Endothelial cell of umbilical vein (primary cell): ENCODE measurements at places on chromosomes 6 and 20. TPM values are rescaled to one million over a fixed set of nuclear protein-coding genes. Genes with fewer than 3 reads are reported as not detected.

DNA sequence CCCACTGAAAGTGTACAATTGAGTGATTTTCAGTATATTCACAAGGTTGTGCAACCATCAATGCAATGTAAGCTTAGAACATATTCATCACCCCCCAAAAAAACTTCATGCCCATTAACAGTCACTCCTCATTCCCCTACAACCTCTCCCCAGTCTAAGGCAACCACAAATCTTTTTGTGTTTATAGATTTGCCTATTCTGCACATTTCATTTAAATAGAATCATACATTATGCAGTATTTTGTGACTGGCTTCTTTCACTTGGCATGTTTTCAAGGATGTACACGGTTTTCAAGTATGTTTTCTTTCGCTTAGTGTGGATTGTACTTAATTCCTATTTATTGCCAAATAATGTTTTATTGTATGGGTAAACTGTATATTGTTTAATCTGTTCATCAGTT lies 329.3 kb upstream of the RNF24 start:
- no peak for DNase-seq

GRCh38 chr20:17783671-17784070 lies 83.9 kb downstream of the BANF2 start:
- DNase-seq, result no peak

DNA sequence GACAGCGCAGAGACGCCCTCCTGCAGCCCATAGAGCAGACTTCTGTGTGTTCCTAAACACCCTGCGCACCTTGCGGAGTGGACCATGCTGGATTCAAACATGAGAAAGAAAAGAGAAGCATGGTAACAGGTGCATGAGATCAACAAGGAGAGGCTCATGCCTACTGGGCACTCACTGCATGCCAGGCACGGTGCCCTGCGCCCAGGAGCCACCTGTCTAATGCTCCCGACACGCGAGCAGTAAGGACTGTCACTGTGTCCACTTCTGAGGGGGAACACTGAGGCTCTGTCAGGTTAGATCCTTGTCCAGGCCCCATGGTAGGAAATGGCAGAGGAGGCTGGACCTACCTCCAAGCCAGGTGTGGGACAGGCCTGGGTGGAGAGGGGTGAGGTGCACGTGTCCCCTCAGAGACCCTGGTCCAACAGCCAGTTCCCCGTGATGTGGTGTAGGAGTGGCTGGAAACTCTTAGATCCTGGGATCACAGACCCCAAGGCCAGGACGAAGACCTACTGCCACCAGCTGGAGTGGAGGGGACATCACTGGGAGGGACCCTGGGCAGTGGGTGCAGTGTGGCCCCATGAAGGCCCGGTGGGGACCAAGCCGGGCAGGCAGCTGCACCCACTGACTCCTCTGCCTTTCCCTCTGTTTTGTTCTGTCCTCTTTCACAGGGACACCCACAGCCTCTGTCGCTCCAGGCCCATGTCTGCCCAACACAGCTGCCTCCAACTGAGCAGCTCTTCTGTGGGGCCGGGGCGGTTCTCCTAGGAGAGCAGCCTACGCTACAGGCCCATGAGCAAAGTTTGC lies 29.5 kb downstream of the ZBP1 start:
- no peak for DNase-seq

DNA sequence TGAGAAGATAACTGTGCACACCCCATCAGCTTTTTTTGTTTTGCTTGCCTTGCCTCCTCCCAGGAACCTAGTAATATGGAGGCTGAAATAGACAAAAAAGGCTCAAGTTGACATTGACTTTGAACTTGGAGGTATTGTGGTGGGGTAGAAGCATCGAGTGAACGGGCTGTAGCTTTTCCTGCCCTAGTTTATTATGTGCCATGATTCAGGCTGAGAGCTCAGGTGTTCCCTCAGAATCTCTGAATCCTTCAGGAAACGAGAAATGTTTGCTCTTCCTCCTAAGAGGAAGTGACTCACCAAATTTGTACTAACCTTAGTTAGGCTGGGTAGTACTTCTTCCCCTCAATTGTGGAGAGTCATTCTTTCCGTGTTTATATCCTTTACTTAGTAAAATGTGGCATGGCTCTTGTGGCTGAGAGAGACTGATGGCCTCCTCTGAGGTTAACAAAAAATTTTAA lies 98.8 kb downstream of the SASH1 start:
- DNase-seq, result peak; percentile 92

- DNase-seq, result no peak
Measured at GRCh38 chr6:24522228-24523176, 27.7 kb downstream of the ALDH5A1 start.

DNA sequence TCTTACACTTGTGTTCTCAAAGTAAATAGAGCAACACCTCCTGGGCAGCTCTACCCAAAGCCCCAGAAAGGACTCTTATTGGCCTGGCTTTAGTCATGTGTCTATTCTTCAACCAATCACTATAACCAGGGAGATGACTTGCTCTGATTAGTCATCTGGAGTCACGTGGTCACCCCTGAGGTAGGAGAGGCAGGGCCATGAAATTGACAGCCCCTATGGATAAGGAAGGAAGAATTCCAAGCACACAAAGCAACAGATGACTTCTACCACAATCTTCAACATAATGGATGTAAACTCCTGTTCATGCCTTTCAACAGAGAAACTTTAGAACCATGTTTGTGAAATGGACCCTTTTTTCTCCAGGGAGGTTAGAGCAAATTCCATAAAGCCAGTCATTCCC lies 24.6 kb upstream of the EYA2 start:
- no peak for DNase-seq

- DNase-seq, result no peak
Measured at GRCh38 chr20:32909451-32909850, 50.7 kb downstream of the EFCAB8 start.

DNA sequence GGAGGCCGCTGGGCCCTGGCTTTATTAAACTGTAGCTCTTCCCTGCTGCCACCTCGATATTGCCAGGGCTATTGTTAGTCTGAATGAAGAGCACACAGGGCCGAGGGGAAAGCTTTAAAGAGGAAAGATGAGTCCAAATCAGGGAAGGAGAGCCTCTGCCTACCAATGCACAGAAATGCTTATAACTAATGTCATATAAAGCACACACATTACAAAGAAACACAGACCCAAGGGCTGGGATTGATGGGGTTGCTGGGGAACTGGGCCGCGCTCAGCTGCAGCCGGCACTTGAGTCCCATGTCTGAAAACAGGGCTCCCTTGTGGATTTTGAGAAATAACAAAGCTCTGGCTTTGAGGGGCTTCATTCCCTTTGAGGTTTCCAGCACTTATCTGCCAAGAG lies 232.6 kb downstream of the CD83 start:
- no peak for DNase-seq

DNA sequence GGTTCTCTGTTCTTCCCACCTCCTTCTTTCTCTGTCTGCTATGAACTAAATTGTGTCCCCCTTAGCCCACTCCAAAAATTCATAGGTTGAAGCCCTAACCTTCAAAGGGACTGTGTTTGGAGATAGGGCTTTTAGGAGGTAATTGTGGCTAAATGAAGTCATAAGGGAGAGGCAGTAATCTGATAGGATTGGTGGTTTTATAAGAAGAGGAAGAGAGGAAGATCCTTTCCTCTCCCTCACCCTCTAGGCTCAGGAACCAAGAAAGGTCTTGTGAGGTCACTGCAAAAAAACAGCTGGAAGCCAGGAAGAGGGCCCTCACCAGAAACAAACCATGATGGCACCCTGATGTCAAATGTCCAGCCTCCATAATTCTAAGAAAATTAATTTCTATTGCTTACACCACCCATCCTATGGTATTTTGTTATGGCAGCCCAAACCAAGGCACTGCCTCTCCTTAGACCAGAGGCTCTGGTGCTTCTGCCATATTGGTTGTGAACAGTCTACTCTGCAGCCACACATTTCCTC lies 135.1 kb upstream of the COL21A1 start:
- DNase-seq, result no peak

- no peak for DNase-seq
Measured at GRCh38 chr6:52752310-52752709, 11.0 kb downstream of the GSTA2 start.

DNA sequence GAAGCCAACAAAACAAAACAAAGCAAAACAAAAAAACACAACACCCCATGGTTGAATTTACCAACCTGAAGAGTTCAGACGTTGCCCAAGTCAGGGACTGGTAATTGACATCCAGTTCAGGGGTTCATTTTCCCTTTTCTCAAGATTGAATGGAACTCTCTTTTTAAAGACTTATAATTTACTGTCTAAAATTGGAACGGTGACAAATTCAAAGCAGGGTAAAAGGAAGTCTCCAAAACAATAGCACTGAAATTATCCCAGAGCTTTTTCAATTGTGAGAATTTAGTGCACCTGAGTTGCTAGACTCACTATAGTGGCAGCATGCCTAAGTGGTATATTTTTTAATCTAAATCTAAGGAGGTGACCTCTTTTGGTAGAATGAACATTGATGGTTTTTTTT lies 90.9 kb upstream of the PREP start:
- peak; percentile 57 for DNase-seq

DNA sequence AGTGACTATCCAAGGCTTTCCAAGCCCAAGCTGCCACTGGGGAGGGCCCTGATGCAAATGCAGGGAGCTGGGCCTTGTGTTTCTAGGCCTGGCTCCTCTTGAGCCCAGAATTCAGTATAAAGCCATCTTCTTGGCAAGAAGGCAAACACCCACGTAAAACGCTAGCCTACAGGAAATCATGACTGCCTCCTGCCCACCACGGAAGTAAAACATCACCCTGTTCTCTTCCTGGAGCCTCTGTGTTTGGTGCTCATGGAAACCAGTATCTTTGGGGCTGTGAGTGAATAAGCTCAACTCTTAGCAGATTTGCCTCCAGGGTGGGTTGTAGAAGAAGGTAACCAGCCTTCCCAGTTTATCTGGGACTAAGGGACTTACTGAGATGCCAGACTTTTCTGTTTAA lies 271.0 kb downstream of the ZNF217 start:
- DNase-seq, result no peak

DNA sequence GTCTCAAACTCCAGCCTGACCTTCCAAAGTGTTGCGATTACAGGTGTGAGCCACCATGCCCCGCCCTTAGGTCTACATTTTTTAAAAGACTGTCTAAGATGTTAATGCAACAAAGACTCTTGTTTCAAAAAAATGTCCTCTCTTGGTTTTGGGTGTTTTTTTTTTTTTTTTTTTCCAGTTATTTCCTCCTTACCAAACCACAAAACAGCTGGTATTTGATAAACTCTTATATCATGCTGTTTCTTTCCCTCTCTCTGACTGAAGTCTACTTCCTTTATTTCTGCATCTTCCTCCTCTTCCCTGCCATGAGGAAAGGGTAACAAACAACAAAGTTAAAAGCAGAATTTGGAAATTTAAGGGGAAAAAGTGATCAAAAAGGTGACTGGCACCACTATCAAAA lies 21.2 kb downstream of the STK38 start:
- no peak for DNase-seq

GRCh38 chr6:90304308-90304707 lies 7.7 kb upstream of the BACH2 start:
- DNase-seq, result no peak

DNA sequence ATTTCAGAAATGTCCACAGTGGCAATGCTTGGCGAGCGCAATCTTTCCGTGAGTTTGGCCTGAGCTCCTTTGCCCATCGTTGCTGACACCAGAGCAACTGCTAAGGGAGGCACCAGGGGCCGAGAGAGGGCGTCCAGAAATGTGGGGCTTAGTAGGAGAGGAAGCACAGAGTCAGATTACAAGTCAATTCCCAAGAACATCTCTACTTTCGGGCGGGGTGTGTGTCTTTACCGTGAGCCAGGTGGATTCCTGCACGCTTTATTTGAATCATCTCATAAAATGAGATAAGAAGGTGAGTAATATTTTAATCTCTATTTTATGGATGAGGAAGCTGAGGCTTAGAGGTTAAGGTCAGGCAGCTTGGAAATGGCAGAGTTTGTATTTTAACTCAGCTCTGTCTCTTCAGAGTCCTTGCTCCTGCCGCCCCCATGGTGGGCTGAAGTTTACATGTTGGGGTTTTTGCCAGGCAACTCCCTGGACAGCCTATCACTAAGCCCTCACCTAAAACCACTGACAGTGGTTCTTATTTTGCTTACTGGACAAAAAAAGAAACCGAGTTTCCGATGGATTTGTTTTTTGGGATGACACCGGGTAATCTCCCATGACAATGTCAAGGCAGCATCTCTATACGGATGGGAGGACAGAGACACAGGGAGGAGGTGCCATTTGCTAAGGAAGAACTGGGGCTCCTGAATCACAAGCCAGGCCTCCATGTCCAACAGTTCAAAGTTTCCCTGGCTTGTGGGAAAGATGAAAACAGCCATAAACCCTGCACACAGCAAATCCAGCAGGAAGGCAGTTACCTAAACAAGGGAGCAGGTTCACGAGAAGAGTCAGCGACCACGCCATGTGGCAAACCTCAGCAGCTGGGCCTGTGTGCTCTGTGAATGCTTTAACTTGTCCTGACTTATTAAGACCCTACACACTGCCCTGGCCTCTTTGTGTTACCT lies 112.6 kb upstream of the SLC24A3 start:
- no peak for DNase-seq

The DSP gene
- 0.02 and 0.03 TPM in 2 replicates for polyA plus RNA-seq

The CDH22 gene
- not detected in 2 replicates for polyA plus RNA-seq

The C6orf141 gene
- polyA plus RNA-seq, result 4.1 and 5.7 TPM in 2 replicates

The ADTRP gene
- 3.6 and 4.4 TPM in 2 replicates for polyA plus RNA-seq

The FAM50B gene
- polyA plus RNA-seq, result 13.9 and 14.1 TPM in 2 replicates

The ZSCAN31 gene
- 11.0 and 12.9 TPM in 2 replicates for polyA plus RNA-seq

The NOTCH4 gene
- 41.7 and 41.8 TPM in 2 replicates for polyA plus RNA-seq

The DACT2 gene
- polyA plus RNA-seq, result not detected in 2 replicates

The ZSCAN23 gene
- polyA plus RNA-seq, result 0.28 and 0.53 TPM in 2 replicates

The KHDRBS2 gene
- not detected in 2 replicates for polyA plus RNA-seq

The GSTA3 gene
- not detected in 2 replicates for polyA plus RNA-seq

The UBD gene
- 0.10 and 0.13 TPM in 2 replicates for polyA plus RNA-seq

The BPIFA1 gene
- polyA plus RNA-seq, result not detected in 2 replicates
